Suppressor macrophage (primary cell): ENCODE measurements at places on chromosomes 4 and X.
A peak's percentile ranks its signal among the peaks of the same experiment; 100 is the strongest.

DNA sequence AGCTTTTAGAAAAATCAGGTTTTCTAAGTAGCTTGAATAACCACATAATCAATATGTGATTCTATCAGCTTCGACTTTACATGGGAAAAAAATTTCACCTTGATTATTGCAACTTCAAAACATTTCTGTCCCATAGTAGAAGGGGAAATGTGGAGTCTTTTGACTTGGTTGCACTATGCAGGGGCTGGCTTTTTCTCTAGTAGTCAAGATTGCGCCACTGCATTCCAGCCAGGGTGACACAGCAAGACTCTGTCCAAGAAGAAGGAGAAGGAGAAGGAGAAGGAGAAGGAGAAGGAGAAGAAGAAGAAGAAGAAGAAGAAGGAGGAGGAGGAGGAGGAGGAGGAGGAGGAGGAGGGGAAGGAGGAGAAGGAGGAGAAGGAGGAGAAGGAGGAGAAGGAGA is 84.9 kb downstream of the MAML3 start:
- DNase-seq = peak; percentile 58

DNA sequence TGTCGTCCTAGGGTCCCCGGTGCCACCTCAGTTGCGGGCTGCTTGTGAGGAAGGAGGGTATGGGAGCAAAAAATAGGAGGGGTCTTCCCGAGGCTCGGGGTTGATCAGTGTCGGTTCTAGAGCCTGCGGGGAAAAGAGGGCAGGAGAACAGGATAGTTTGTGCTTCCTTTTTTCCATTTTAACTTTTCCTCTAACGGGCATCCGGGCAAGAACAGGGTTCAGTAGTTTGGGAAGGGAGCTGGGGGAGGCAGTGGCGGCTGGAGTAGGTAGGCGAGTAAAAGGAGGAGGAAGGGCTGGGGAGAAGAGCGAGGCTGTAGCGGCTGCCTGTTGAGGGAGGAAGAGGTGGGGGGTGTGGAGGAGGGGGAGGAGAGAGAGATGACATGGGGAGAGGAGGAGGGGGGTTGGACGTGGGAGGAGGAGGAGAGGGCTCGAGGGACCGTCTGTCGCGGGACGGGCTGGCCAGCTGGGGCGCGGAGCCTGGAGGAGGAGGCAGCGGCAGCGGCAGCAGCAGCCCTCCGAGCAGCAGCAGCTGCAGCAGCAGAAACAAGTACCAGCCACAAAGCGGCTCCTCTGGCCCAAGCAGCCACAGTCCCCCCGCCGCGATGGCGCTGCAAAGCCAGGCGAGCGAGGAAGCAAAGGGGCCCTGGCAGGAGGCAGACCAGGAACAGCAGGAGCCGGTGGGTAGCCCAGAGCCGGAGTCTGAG is at the start of gene SLC16A2:
Gene SLC16A2 (plus strand): TSS at position 458 of the 704 bp plus-strand sequence. CDS start 145 bp downstream, at position 603.
- DNase-seq = peak; percentile 9

DNA sequence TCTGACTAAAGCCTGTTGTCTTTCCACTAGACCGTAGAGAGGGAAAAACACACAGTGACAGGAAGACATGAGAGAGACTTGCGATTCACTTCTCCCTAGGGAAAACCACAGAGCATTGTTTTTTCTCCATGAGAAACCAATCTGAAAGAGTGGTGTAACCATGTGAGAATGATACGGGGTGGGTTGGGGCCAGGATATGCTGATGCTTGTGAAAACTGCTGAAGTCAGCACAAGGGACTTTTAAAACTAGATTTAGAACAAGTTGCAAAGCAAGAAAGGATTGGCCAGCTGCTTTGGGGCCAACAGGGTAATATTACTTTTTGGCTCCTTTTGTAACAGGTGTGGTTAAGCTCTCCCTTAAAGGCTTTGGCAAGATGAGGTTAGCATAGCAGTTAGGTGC is 66.1 kb downstream of the NHSL2 start:
- DNase-seq = no peak

- DNase-seq = peak; percentile 30
Measured at GRCh38 chr4:169604131-169604900, 8.1 kb downstream of the NEK1 start.
